ENCODE measurements at places on chromosomes 3 and 15.

- no peak for DNase-seq
Measured at GRCh38 chr3:23825802-23826201, 20.0 kb downstream of the UBE2E1 start.

DNA sequence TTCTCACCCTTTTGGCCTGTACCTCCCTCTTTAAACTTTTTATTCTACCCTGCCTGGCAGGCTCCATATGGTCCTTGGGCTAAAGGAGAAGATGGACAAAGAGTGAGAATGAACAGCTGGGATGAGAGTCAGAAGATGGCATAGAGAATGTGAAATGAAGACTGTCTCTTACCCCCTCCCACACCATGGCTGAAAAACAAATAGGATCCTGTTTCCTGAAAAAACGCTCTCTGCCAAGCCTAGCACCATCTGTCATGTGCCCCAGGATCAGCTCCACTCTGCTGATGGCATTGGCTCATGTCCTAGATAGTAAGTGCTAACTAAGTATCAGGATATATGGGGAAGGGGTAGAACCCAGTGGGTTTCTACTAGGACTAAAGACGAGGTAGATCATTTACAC lies 238.6 kb downstream of the MEX3B start:
- DNase-seq, result no peak

- DNase-seq, result no peak
Measured at GRCh38 chr15:29740692-29741311, 81.5 kb downstream of the TJP1 start.

DNA sequence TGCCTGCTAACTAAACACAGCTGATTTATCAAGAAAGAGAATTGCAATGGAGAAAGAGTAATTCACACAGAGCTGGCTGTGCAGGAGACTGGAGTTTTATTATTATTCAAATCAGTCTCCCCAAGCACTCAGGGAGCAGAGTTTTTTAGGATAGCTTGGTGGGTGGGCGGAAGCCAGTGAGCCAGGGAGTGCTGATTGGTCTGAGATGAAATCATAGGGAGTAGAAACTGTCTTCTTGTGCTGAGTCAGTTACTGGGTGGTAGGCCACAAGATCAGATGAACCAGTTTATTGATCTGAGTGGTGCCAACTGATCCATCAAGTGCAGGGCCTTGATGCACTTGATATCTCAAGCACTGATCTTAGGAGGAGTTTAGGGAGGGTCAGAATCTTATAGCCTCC lies 891.9 kb upstream of the CADM2 start:
- no peak for DNase-seq

DNA sequence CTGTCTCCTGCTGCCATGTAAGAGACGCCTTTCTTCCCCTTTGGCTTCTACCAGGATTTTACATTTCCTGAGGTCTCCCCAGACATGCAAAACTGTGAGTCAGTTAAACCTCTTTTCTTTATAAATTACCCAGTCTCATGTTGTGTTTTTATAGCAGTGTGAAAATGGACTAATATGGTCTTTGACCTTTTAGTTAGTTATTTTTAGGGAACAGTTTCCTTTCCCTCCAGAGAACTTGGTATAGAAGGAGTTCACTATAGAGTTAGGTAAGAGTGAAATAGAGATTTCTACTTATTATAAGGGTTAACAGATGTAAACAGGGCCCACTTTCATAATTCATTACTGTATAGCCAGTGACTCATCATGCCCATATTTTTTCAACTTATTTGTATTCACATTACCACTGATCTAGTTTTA lies 170.9 kb downstream of the UNC13C start:
- DNase-seq, result no peak

DNA sequence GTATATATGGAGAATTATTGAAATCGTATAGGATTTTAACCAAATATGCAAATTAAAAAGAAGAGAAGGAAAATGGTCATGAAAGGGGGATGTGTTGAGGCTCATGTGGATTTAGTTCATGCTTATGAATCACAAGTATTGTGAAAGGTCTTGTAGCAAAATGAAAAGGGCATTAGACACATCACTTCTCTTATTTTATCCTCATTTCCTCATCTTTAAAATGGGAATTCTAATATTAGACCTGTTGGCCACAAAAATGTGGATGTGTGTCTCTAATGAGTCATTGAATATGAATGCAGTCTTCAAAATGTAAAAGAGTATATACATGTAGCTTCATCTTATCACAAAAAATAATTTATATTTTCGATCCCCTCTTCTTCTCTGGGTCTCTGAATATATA lies 14.9 kb upstream of the ALCAM start:
- no peak for DNase-seq

All from activated CD4-positive, alpha-beta T cell treated with anti-CD3 and anti-CD28 coated beads, Interleukin-2, Interleukin-4, amounts not matched to agents 100 ng/mL and 50 ng/mL, durations not matched to agents 16 hours and 8 hours (primary cell).